ENCODE measurements at places on chromosomes 13 and 19.

GRCh38 chr13:107845911-107846310 is 369.4 kb downstream of the LIG4 start:
- DNase-seq = no peak

GRCh38 chr19:55111238-55111831 is 6.1 kb downstream of the PPP1R12C start:
- DNase-seq = no peak

GRCh38 chr19:51765086-51765485 is 4.1 kb downstream of the FPR2 start:
- DNase-seq = no peak

GRCh38 chr19:49565261-49565660 is 15.1 kb downstream of the NOSIP start:
- no peak for DNase-seq

DNA sequence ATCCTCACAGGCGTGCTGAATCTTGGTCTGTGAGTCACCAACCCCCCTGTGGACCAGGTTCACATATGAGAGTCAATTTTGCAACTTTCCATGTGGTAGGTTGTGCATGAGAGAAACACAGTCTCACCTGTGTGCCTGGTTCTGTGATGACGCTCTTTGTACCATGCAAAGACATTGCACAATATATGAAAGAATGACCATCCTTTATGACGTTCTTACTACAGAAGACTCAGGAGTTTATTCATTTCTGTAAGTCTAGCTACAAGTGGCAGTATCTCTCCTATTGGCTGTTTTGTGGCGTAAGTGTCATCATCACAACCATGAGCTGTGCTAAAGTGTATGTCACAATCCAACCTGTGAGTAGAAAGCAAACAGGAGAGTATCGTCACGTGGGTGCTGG is 43.8 kb upstream of the ZNF728 start:
- DNase-seq = no peak

Data from HuH-7.5 (cell line).